ENCODE measurements at places on chromosomes 16 and 17.

DNA sequence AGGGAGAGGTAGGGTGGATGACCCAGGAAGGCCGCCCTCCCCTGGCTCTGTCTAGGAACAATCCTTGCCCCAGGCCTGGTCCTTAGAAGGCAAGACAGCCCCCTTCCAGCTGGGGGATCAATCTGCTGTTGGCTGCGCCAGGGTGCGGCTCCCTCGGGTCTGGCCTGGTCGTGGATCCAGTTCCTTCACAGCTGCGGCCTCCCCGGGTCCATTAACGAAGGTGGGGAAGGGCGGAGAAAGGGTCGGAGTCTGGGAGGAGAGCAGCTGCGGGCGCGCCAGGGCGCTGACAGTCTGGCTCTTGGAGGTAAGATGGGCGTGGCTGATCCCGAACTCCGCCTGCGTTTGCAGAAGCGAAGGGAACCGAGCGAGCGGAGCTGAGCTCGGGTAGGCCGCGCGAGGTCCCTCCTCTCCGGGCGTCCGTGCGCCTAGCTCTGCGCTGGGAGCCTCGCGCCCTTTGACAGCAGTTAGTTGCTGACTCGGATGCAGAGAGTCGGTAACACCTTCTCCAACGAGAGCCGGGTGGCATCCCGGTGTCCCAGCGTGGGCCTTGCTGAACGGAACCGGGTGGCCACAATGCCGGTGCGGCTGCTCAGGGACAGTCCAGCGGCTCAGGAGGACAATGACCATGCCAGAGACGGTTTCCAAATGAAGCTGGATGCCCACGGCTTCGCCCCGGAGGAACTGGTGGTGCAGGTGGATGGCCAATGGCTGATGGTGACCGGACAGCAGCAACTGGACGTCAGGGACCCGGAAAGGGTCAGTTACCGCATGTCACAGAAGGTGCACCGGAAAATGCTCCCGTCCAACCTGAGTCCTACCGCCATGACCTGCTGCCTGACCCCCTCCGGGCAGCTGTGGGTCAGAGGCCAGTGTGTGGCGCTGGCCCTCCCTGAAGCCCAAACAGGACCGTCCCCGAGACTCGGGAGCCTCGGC, at the start of gene HSPB9:
HSPB9 (plus strand) TSS at position 434 of the 933 bp plus-strand sequence; CDS start at position 481, 47 bp downstream.
- no peak for DNase-seq

DNA sequence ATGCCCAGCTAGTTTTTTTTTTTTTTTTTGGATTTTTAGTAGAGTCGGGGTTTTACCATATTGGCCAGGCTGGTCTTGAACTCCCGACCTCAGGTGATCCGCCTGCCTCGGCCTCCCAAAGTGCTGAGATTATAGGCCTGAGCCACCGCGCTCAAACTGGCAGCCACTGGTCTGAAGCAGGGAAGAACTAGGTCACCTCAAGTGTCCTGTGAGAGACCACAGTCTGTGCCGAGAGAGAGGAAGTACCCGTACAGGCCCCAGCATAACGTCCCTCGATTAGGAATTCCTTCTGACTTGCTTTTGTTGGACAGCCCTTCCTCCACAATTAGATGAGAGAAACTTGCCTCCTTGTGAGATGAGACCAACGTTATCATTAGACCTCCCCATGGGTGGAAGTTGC, 13.7 kb upstream of the CD300E start:
- DNase-seq, result no peak

- DNase-seq, result no peak
Measured at GRCh38 chr16:2143878-2144485, 4.4 kb upstream of the RAB26 start.

GRCh38 chr16:87279094-87279658, 38.0 kb downstream of the C16orf95 start:
- DNase-seq, result no peak

GRCh38 chr17:18158022-18158600, 25.5 kb upstream of the ALKBH5 start:
- DNase-seq, result peak; percentile 92

DNA sequence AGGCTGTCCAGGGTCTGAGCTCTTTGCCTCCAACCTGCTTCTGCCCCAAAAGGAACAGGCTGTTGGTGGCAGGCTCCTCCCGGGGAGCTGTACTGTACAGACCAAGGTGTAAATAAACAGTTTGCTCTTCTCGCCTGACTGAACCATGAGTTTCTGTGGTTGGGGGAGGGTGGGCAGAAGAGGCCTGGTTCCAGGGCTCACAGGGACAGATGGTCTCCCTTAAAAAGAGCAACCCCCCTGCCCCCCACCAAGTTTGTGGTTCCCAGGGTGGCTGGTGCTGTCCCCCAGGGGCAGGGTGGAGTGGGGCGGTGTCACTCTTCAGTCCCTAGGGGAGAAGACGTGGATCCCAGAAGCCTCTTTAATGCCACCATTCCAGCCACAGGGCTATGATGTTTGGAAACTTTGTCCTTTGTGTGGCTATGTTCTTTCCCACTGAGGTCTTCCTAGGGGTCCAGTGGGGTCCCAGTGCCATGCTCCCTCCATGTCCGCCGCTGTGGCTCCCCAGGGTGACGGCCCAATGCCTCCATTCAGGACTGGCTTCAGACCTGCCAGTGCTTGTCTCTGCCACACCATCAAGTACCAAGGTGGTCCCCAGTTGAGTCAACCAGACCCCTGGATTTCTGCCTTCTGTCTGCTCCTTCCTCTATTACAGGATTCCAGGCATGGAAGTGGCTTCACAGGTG, 146.7 kb downstream of the RAB11FIP4 start:
- DNase-seq, result peak; percentile 69
